Pulmonary artery endothelial cell (primary cell): ENCODE measurements at places on chromosomes 13 and 19. TPM values are rescaled to one million over a fixed set of nuclear protein-coding genes. Genes with fewer than 3 reads are reported as not detected.

The FOSB gene
- total RNA-seq: 0.33 and 1.9 TPM in 2 replicates

The NTF4 gene
- total RNA-seq: not detected in 2 replicates

The NLRP9 gene
- total RNA-seq: under 0.01 TPM in 1 of 2 replicates, not detected in the other

The KRTDAP gene
- not detected in 2 replicates for total RNA-seq

The FCAR gene
- total RNA-seq: not detected in 2 replicates

The NKPD1 gene
- 0.11 and 0.13 TPM in 2 replicates for total RNA-seq

The PGLYRP2 gene
- 0.04 TPM in 1 of 2 replicates, not detected in the other for total RNA-seq

The ZNF729 gene
- not detected in 2 replicates for total RNA-seq

The DAND5 gene
- 0.07 TPM in 1 of 2 replicates, not detected in the other for total RNA-seq

The TMEM255B gene
- 19.1 and 37.3 TPM in 2 replicates for total RNA-seq

The PRSS57 gene
- 0.07 TPM in 1 of 2 replicates, not detected in the other for total RNA-seq

The ZNF177 gene
- total RNA-seq: 0.40 and 1.4 TPM in 2 replicates

The C1QTNF9 gene
- not detected in 2 replicates for total RNA-seq

The MYH14 gene
- 0.07 TPM in 1 of 2 replicates, not detected in the other for total RNA-seq

The C13orf42 gene
- not detected in 2 replicates for total RNA-seq

The TMPRSS9 gene
- total RNA-seq: not detected in 2 replicates

The PODNL1 gene
- 0.04 and 0.13 TPM in 2 replicates for total RNA-seq

The TUBB4A gene
- total RNA-seq: 0.26 TPM in 1 of 2 replicates, not detected in the other

The ITM2B gene
- 122 and 126 TPM in 2 replicates for total RNA-seq

The GRIK5 gene
- 2.2 and 5.7 TPM in 2 replicates for total RNA-seq

The MBD3L2 gene
- total RNA-seq: not detected in 2 replicates

The ELOF1 gene
- total RNA-seq: 29.5 and 31.8 TPM in 2 replicates

The CPT1C gene
- total RNA-seq: 20.0 and 24.7 TPM in 2 replicates

The RNF6 gene
- 47.8 and 56.3 TPM in 2 replicates for total RNA-seq

The ZNF443 gene
- 3.6 and 6.0 TPM in 2 replicates for total RNA-seq

The BCAM gene
- 8.0 and 22.4 TPM in 2 replicates for total RNA-seq

The TARM1 gene
- total RNA-seq: not detected in 2 replicates

The RXFP2 gene
- not detected in 2 replicates for total RNA-seq

The PRKCG gene
- total RNA-seq: 0.14 TPM in 1 of 2 replicates, not detected in the other

The C19orf38 gene
- not detected in 2 replicates for total RNA-seq

The HSPB6 gene
- 0.20 and 0.67 TPM in 2 replicates for total RNA-seq

The GNG7 gene
- 0.11 and 0.20 TPM in 2 replicates for total RNA-seq

The NLRP12 gene
- 0.04 and 0.13 TPM in 2 replicates for total RNA-seq

The EBPL gene
- total RNA-seq: 101 and 143 TPM in 2 replicates

The ODAD3 gene
- total RNA-seq: 0.13 and 0.18 TPM in 2 replicates

The LGALS13 gene
- total RNA-seq: not detected in 2 replicates

The CNN1 gene
- 0.07 and 0.35 TPM in 2 replicates for total RNA-seq

The HPN gene
- 0.04 TPM in 1 of 2 replicates, not detected in the other for total RNA-seq

The ZNF763 gene
- total RNA-seq: 0.40 and 1.9 TPM in 2 replicates

The RTBDN gene
- not detected in 2 replicates for total RNA-seq

The SLC7A10 gene
- total RNA-seq: not detected in 2 replicates

The PRR19 gene
- total RNA-seq: 0.21 and 0.26 TPM in 2 replicates

The ZNF135 gene
- total RNA-seq: 0.46 and 3.2 TPM in 2 replicates

The STOML3 gene
- total RNA-seq: not detected in 2 replicates

The ZBTB32 gene
- not detected in 2 replicates for total RNA-seq

The TNFAIP8L1 gene
- total RNA-seq: 30.5 and 40.3 TPM in 2 replicates

The IGFLR1 gene
- total RNA-seq: 1.2 and 1.8 TPM in 2 replicates
